Breast epithelium (tissue), 4 donors: ENCODE measurements at places on chromosomes 4 and X. TPM values are rescaled to one million over a fixed set of nuclear protein-coding genes. Genes with fewer than 3 reads are reported as not detected.

GRCh38 chr4:156654410-156654809 is 317.2 kb downstream of the PDGFC start:
- no peak for DNase-seq
- no peaks in the 10 kb centered on the region for H3K36me3 ChIP-seq
- H3K27ac ChIP-seq = no peak overlapping the region

- DNase-seq = no peak
- H3K4me1 ChIP-seq = peaks cover 3% of the 10 kb centered on the region
- H3K27ac ChIP-seq = no peak overlapping the region
Observed at GRCh38 chr4:146278986-146279385, 64.6 kb downstream of the REELD1 start.

GRCh38 chrX:54807524-54808108 is at the start of gene MAGED2:
Gene MAGED2 (plus strand): TSS chrX:54807745. CDS start chrX:54809332, 1,587 bp downstream.
- H3K27ac ChIP-seq = peak within 1 kb of the TSS; percentile 92
- no peak for DNase-seq
- no peaks in the 10 kb centered on the region for H3K4me1 ChIP-seq
- peaks cover 16% of the 10 kb centered on the region for H3K27me3 ChIP-seq
- H3K36me3 ChIP-seq = no peaks in the 10 kb centered on the region

GRCh38 chr4:123553279-123553678 is 156.7 kb downstream of the SPRY1 start:
- no peaks in the 10 kb centered on the region for H3K36me3 ChIP-seq
- no peaks in the 10 kb centered on the region for H3K27me3 ChIP-seq
- no peak overlapping the region for H3K4me3 ChIP-seq
- peaks cover 11% of the 10 kb centered on the region for H3K4me1 ChIP-seq

GRCh38 chr4:7160439-7160838 is 31.9 kb upstream of the SORCS2 start:
- H3K27me3 ChIP-seq = no peaks in the 10 kb centered on the region
- H3K27ac ChIP-seq = no peak overlapping the region
- H3K4me3 ChIP-seq = no peak overlapping the region
- H3K4me1 ChIP-seq = peaks cover 18% of the 10 kb centered on the region
- no peaks in the 10 kb centered on the region for H3K36me3 ChIP-seq

- H3K27ac ChIP-seq = no peak overlapping the region
- H3K4me1 ChIP-seq = no peaks in the 10 kb centered on the region
- H3K4me3 ChIP-seq = no peak overlapping the region
- H3K36me3 ChIP-seq = no peaks in the 10 kb centered on the region
- DNase-seq = no peak
Observed at GRCh38 chr4:98542011-98542410, 116.4 kb downstream of the TSPAN5 start.

- no peaks in the 10 kb centered on the region for H3K36me3 ChIP-seq
- no peak overlapping the region for H3K27ac ChIP-seq
- H3K27me3 ChIP-seq = no peaks in the 10 kb centered on the region
- H3K4me1 ChIP-seq = no peaks in the 10 kb centered on the region
- H3K4me3 ChIP-seq = no peak overlapping the region
- no peak for DNase-seq
Observed at GRCh38 chr4:75189711-75190335, 256.9 kb downstream of the PARM1 start.

DNA sequence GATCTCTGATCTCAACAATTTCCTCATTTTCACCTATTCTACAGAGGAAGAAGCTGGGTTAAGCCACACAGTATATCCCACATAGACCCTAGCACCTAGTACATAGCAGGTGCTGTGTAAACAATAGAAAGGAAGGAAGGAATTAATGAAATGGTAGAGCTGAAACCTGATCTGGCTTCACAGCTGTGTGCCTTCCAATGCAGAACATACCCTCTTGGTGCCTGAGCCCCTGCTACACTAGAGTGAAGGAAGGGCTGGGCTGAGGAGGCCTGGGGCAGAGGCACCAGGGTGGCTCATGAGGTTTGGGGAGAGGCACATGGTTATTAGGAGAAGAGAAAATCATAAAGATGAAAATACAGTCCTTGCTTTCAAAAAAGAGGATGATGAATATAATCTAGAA is 21.3 kb downstream of the LRRC66 start:
- H3K27me3 ChIP-seq = no peaks in the 10 kb centered on the region
- H3K27ac ChIP-seq = no peak overlapping the region
- no peaks in the 10 kb centered on the region for H3K36me3 ChIP-seq
- no peak overlapping the region for H3K4me3 ChIP-seq
- DNase-seq = no peak

- no peaks in the 10 kb centered on the region for H3K27me3 ChIP-seq
- DNase-seq = no peak
- no peak overlapping the region for H3K27ac ChIP-seq
- no peaks in the 10 kb centered on the region for H3K4me1 ChIP-seq
- no peaks in the 10 kb centered on the region for H3K36me3 ChIP-seq
Observed at GRCh38 chr4:24988776-24989175, 42.0 kb downstream of the LGI2 start.

GRCh38 chr4:118988635-118988972 is 100.0 kb downstream of the SYNPO2 start:
- no peaks in the 10 kb centered on the region for H3K4me1 ChIP-seq
- peak overlapping the region; percentile 76 for H3K27ac ChIP-seq
- no peaks in the 10 kb centered on the region for H3K36me3 ChIP-seq
- no peak for DNase-seq

GRCh38 chrX:9189286-9189685 is 155.4 kb upstream of the FAM9B start:
- H3K27ac ChIP-seq = no peak overlapping the region
- H3K27me3 ChIP-seq = no peaks in the 10 kb centered on the region
- H3K36me3 ChIP-seq = no peaks in the 10 kb centered on the region
- H3K4me3 ChIP-seq = no peak overlapping the region
- DNase-seq = no peak

DNA sequence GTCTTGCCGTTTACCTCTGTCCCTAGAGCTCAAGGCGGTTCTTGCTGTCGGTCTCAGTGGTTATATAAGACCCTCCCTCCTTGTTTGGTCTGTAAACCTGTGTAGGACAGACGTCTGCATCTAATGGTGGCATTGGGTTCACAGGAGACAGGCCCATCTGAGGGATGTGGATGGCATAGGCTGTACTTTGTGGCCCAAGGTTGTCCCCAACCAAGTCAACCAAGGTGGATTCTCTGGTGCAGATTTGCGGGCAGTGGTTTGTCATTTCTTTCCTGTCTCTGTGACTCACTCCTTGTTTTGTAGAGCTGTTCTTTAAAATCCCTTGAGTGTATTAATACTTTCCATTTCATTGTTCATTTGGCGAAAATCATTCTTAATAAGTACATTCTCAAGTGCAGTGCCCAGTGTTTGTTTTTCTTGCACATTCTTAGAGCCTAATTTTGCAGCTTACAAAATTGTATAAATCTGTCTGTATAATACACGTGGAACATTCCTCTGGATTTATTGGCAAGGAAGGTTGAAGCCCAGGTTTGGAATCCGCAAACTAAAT is 68.0 kb upstream of the TLR2 start:
- no peaks in the 10 kb centered on the region for H3K27me3 ChIP-seq
- DNase-seq = no peak
- H3K4me1 ChIP-seq = no peaks in the 10 kb centered on the region
- no peak overlapping the region for H3K4me3 ChIP-seq
- no peaks in the 10 kb centered on the region for H3K36me3 ChIP-seq

- no peak for DNase-seq
- H3K4me1 ChIP-seq = no peaks in the 10 kb centered on the region
- H3K4me3 ChIP-seq = no peak overlapping the region
- no peaks in the 10 kb centered on the region for H3K36me3 ChIP-seq
- no peak overlapping the region for H3K27ac ChIP-seq
Observed at GRCh38 chrX:154044091-154044490, 24.4 kb upstream of the IRAK1 start.

- H3K27me3 ChIP-seq = no peaks in the 10 kb centered on the region
- peaks cover 3% of the 10 kb centered on the region for H3K4me1 ChIP-seq
- no peak for DNase-seq
- H3K4me3 ChIP-seq = peak overlapping the region; percentile 21
Observed at GRCh38 chrX:115330498-115331168, 41.1 kb downstream of the LUZP4 start.

DNA sequence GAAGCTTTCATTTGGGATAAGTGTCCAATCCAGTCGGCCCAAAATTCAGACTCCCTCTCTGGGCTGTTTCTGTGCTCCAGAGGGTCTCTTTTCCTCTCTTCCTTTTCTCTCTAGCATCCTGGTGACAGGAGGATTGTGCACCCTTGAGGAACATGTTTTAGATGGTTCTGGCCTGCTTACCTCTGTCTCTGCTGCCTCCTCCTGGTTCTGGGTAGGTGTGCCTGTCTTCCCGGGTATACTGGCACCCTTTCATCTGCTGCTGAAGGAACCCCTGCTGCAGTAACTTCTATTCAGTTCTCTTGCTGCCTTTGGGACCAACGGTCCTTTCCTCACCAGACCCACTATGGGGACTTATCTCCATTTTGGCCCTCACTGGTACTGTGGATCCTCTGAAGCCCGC is 53.2 kb downstream of the HMGB2 start:
- H3K27me3 ChIP-seq = no peaks in the 10 kb centered on the region
- no peak overlapping the region for H3K4me3 ChIP-seq
- H3K36me3 ChIP-seq = no peaks in the 10 kb centered on the region
- H3K4me1 ChIP-seq = no peaks in the 10 kb centered on the region

- no peaks in the 10 kb centered on the region for H3K4me1 ChIP-seq
- H3K4me3 ChIP-seq = no peak overlapping the region
Observed at GRCh38 chrX:11050013-11050412, 61.1 kb upstream of the HCCS start.

The GAGE1 gene
- total RNA-seq = not detected

The TCEAL6 gene
- total RNA-seq = not detected

The S100G gene
- total RNA-seq = 1.6 TPM

The SPANXB1 gene
- not detected for total RNA-seq

The SLC9A7 gene
- 28.1 TPM for total RNA-seq

The ASB5 gene
- not detected for total RNA-seq

The CDS1 gene
- total RNA-seq = 1.1 TPM

The ANK2 gene
- 145 TPM for total RNA-seq
